M059J (cell line): ENCODE measurements at places on chromosomes 4 and X.

DNA sequence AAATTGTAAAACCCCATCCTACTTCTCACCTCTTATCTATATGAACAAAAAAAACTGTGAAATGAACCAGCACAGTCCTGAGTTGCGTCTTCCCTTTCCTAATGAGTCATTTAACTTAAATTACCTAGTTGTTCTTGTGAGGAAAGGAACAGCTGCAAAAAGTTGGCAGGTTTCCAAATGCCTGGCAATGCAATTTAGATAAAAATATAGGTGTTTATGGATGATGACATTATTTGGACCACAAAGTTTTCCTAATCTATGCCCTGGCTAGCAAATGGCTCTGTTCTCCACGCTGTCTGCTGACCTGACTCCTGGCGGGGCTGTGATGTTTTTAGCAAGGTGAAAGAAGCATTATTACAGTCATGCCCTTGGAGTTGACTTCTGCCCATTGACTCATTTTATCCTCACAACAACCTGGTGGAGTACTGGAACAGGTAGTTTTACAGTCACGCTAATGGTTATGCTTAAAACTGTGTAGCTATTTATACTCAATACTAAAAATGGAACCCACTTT lies 29.8 kb upstream of the RELL1 start:
- peak; percentile 18 for DNase-seq

GRCh38 chrX:45756557-45756956 lies 555.9 kb upstream of the DIPK2B start:
- DNase-seq: peak; percentile 74

DNA sequence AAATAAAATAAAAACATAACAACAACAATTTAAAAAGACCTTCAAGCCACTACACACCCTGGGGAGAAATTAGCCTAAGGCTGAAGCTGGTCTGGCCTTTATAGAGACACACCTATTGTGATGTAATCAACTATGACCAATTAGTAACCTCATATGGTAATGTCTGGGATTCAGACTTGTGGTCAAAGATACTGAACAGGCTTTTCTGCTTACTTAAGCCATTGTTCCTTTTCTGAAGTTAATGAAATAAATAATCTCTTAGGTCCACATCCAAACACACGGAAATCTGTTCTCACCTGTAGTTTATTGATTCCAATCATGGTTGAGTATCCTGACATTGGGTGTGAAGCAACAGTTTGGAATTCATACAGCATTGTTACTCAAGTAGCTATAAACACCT lies 152.5 kb downstream of the PLS3 start:
- peak; percentile 52 for DNase-seq

DNA sequence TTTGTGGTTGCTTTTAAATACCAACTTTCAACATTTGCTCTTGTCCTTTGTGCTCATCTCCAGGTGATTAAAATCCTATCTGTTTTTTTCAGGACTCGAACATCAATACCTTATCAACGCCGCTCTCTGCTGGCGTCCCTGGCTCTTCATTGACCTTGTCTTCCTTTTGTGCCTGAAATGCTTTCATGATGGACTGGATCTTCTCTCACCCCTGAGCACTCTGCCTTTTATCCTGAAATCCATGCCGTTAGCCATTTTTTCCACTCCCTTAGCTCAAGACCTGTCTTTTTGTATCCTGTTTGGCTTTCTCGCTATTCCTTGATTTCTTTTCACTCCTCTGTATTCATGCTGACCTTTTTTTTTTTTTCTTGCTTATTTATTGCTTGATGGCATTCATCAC lies 549.5 kb upstream of the CPEB2 start:
- DNase-seq: no peak

DNA sequence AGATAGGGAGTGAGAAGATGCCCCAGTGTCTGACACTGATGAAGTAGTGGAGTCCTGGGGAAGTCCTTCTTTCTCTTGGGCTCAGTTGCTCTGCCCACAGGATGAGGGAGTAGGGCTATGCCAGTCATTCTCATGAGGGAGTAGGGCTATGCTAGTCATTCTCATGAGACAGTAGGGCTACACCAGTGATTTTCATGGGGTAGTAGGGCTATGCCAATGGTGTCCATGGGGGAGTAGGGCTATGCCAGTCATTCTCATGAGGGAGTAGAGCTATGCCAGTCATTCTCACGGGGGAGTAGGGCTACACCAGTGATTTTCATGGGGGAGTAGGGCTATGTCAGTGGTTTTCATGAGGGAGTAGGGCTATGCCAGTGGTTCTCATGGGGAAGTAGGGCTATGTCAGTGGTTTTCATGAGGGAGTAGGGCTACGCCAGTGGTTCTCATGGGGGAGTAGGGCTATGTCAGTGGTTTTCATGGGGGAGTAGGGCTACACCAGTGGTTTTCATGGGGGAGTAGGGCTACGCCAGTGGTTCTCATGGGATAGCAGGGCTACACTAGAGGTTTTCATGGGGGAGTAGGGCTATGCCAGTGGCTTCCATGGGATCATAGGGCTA lies 43.3 kb upstream of the SOD3 start:
- DNase-seq: no peak

DNA sequence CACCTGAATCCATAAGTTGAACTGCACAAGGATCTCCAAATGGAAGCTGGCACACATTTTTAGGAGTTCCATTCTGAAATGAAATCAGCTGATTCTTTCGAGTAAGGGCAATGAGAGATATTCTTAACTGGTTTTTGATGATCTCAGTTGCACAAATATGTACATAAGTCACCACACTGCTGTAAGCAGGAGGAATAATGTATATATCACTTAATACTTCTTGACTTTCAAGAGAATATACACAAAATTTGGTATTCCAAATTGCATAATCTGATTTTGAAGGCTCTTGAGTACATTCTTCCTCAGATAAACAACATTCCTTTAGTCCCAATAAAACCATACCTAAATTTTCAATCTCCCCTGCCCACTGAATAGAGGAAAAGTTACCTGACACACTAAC lies 8.2 kb downstream of the FANCB start:
- peak; percentile 2 for DNase-seq

DNA sequence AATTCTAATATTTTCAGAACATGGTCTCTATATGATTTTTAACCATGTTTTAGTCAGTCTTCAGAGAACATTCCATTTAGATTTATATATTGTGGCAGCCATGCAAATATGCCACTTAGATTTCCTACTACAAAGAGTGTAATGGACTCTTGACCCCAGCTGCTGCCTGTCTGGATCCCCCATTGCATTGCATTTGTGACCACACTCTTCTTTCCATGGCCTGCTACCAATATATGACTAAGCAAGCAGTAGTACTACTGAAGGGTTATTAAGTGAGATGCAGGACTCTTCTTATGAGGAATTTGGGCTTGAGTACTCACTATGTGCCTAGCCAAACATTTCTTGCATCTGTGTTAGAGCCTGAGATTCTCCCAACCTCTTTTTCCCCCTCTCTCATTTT lies 306.8 kb downstream of the PDHA2 start:
- DNase-seq: peak; percentile 7

DNA sequence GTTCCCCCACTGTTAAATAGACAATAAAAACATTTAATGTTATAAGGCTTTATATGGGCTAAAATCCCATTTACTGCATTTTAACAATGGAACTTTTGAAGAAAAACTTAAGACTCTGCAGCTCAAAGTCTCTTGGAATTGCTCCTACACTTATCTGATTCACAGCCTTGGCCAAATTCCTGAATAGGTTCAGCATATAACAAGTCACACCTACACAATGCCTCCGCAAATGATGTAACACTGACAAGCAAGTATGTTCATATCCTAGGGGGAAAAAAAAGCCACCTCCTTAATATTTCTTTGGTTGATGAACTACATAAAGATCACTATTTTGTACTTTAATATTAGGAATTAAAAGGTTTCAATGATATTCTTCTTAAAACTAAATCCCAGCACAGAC lies 34.5 kb downstream of the RPS6KA6 start:
- DNase-seq: no peak

- DNase-seq: no peak
Observed at GRCh38 chrX:109643687-109644086, 18.7 kb upstream of the KCNE5 start.

GRCh38 chr4:24489870-24490269 lies 94.5 kb downstream of the DHX15 start:
- no peak for DNase-seq

GRCh38 chr4:157270108-157270507 lies 49.6 kb downstream of the GRIA2 start:
- no peak for DNase-seq

DNA sequence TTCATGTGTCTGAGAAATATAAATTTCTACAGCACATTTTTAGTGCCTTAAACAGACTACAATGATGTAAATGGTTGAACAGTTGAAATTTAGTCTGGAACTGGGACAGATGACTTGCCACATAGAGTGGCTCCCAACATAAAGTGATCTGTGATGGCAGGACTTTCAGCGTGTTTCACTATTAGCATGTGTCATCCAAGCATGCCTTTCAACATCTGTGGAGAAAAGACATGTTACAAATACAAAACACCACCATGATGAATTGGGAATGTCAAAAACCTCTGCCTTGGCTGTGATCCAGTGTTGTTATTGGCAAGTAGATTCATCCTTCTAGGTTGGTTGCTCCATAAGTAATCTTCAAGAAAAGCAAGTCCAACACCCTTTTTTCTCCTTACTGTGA lies 348.7 kb downstream of the MAPK10 start:
- DNase-seq: peak; percentile 86

- DNase-seq: no peak
Observed at GRCh38 chr4:89300499-89300898, 7.1 kb downstream of the GPRIN3 start.

GRCh38 chr4:44772340-44772739 lies 46.0 kb upstream of the GNPDA2 start:
- DNase-seq: no peak

DNA sequence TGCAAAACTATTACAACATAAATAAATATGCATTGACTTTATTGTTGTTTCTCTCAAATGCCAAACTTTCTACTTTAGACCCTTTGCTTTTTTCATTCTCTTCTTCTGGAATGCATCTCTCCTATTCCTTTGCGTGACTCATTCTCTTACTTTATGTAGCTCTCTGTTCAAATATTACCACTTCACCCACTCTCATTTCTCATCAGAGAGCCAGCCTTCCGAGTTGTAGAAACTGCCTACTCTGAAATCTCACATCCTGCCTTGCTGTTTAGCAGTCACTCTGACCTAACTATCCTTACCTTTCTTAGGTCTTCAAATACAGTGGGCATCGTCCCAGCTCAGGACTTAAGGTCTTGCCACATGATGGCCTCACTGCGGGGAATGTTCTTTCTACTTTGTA lies 143.5 kb downstream of the GALNTL6 start:
- DNase-seq: no peak

DNA sequence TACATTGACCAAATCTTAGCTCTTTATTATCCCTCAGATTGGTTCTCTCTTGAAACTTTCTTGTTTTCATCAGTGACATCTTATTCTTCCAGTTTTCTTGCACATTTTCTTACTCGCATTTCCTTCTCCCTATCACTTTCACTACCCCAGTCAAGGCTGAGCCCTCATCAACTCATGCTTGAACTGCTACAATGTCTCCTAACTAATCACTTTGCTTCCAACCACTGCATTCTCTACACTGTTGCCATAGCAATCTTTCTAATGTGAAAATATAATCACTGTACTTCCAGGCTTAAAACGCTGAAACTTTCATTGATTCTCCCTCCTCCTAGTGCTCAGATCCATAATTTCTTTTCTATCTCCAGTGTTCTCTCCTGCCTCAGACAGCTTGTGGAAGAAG lies 22.2 kb upstream of the LPAR4 start:
- DNase-seq: peak; percentile 5

GRCh38 chr4:105641845-105642244 lies 66.6 kb downstream of the INTS12 start:
- no peak for DNase-seq

GRCh38 chr4:150140774-150141400 lies 62.6 kb downstream of the DCLK2 start:
- peak; percentile 84 for DNase-seq

DNA sequence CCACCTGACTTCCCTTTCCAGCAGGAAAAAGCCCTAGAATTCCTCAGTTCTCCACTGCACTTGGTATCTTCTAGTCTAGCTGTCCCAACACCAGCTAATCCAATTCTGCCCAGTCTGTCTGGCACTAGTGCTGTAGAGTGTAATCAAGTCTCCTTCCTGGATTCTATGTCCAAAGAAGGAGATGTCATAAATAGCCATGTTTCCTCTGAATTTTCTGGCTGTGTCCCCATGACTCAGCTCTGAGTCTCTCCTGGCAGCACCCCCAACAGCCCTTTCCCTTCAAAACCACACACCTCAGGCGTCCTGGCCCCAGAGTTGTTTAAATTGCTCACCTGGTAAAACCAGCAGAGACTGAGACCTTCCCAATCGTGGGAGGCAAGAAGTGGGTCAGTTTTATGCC lies 197.2 kb downstream of the GRXCR1 start:
- peak; percentile 50 for DNase-seq

DNA sequence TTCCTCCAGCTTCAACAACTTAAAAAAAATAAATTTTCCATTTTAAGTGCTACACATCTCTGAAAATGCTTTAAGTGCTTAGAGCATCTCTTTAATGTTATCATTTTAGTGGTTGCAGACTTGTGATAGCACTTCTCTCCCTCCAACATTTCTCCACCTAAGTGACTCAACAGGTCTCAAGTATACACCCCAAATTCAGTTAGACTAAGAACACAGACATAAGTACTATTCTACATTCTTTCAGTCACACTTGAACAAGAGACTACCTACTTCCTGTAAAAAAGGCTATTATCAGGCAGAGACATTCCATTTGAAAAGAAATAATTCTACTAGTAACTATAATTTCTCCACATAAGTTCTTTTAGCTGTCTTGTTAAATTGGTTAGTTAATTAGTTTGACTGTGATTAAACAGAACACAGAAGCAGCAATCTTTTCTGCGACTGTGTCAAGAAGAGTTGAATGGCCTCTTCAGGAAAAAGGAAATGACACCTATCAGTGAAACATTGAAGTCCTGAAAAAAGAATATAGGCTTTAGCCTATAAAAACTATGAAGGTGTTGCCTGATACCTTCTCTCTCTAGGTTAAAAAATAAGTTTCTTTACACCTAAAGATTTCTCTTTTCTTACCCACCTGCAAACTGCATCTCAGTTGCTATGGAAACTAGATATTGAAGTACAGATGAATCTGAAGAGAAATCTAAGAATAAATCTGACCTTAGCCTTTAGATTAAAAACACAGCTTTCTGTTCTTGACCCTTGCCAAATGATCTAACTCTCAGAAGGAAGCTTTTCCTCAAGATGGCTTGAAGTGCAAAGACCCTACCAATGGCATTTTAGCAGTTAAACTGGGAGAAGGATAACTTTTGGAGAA lies 18.0 kb downstream of the NAF1 start:
- DNase-seq: no peak

- DNase-seq: no peak
Observed at GRCh38 chr4:13537011-13537831, 7.1 kb downstream of the NKX3-2 start.
